ENCODE measurements at places on chromosomes 4 and X. TPM values are rescaled to one million over a fixed set of nuclear protein-coding genes. Genes with fewer than 3 reads are reported as not detected.

Gene RNF128
- 1.8 TPM for total RNA-seq

DNA sequence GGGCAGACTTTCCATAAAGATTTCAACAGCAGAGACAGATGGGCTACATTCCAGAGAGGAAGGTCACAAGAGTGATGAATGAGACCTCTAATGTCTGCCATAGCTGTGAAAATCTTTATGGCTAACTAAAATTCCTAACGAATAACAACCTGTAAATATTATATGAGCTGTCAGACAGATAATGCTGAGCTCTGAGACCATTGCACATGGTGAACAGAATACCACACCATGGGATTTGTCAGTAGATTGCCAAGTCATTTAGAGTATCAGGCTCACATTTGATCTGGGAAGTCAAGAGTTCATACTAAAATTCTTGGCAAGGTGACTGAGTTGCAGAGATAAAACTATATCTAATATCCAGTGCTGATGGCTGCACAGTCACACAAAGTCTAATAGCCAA, 259.2 kb upstream of the FTHL17 start:
- no peak for DNase-seq

- DNase-seq, result no peak
Measured at GRCh38 chr4:107902715-107903114, 28.6 kb upstream of the CYP2U1 start.

Gene PDGFC
- total RNA-seq, result 82.5 TPM

GRCh38 chrX:78493180-78493579, 165.8 kb upstream of the CYSLTR1 start:
- no peak for DNase-seq

GRCh38 chr4:133802359-133803140, 399.0 kb downstream of the PABPC4L start:
- no peak for DNase-seq

DNA sequence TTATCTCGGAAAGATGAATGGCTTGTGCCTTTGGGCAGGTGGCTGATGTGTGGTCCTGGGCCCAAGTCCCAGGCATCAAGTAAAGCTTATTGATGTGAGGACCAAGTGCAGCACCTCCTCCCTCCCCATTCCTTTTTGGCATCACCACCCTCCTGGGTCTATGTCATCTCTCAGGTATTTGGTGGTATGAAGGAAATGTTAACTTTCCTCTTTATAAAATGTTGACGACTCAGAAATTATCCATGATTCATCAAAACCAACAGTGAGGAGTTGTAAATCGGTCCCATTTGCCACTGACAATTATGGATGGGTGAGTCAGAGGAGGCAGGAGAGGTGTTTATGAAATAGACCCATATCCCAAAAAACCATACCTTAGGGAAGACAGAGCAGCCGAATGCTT, 229.4 kb upstream of the GATB start:
- DNase-seq, result peak; percentile 44

DNA sequence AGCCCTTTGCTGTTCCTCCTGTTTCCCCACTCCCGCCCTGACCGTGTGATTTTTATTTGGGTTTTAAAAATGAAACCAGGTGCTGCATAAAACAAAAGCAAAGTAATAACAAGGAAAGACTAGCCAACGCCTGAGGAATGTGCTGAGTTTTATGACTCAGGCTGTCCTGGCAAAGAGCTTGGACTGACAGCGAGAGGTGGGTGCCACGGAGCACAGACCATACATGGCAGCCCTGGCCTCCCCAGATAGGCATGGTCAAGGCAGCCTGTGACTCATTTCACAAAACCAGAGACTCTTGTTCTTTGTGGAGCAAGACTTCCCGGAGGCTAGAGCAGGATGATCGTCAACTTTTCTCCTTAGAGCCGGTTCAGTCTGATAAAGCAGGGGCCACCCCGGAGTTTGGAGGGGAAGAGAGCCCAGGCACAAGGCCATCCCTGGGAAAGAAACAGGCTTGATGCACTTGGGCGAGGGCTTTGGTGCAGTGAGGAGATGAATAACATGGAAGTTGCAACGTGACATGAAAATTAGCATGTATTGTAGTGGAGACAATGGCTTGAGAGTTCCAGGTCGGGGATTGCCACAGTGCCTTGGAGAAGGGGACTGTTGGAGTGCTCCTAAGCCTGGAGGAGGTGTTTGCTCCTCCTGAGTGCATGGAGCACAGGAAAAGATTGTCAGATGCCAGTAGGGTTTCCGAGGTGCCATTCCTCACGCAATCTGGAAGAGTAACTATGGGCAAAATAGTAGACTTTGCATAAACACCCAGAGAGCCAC, 54.8 kb downstream of the C4orf51 start:
- DNase-seq, result peak; percentile 97

- DNase-seq, result peak; percentile 7
Measured at GRCh38 chr4:182695842-182696241, 221.3 kb downstream of the DCTD start.

DNA sequence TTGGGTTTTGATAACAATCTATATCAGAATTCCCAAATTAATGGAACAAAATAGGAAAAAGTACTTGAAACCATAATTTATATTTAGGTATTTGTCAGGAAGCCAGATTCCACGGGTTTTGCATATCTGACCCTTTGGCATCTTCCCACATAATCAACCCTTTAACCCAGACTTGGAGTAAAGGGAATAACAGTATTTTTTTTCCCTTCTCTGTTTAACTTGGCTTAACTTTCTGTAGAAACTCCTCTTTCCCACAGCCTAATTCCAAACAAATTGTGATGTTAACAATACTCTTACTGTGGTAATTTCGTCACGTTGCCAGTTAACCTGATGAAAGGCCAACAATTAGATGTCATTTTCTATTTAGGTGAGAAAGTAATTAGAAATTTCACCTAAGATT, 49.4 kb upstream of the GUCY1A1 start:
- no peak for DNase-seq

Measured in kidney epithelial cell (primary cell).